ENCODE measurements at places on chromosomes 6 and 20.
A peak's percentile ranks its signal among the peaks of the same experiment; 100 is the strongest.

GRCh38 chr20:52975029-52975732, 3.0 kb downstream of the TSHZ2 start:
- DNase-seq, result no peak

DNA sequence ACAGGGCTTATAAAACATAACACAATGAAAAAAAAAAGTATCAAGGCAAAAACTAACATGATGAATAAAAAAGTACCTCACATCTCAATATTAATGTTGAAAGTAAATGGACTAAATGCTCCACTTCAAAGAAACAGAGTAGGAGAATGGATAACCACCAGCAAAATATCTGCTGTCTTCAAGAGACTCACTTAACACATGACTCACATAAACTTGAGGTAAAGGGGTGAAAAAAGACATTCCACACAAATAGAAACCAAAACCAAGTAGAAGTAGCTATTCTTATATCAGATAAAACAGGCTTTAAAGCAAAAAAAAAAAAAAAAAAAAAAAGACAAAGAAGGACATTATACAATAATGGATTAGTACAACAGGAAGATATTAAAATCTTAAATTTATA, 86.9 kb downstream of the TBC1D32 start:
- DNase-seq, result no peak

DNA sequence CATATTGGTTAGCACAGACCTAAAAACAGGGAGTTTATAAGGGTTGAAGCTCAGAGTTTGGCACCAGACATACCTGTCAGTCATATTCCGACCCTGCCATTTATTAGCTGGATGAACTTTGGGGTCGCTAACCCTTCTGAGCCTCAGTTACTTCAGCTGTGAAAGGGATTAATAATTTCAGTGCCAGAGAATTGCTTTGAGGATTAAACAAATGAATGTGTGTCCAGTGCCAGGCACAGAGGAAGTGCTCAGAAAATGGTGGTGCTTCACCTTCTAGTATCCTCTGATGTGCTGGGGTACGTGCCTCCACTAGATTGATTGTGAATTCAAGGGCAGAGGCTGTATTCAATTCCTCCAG, 4.1 kb upstream of the EPB41L1 start:
- DNase-seq, result no peak

DNA sequence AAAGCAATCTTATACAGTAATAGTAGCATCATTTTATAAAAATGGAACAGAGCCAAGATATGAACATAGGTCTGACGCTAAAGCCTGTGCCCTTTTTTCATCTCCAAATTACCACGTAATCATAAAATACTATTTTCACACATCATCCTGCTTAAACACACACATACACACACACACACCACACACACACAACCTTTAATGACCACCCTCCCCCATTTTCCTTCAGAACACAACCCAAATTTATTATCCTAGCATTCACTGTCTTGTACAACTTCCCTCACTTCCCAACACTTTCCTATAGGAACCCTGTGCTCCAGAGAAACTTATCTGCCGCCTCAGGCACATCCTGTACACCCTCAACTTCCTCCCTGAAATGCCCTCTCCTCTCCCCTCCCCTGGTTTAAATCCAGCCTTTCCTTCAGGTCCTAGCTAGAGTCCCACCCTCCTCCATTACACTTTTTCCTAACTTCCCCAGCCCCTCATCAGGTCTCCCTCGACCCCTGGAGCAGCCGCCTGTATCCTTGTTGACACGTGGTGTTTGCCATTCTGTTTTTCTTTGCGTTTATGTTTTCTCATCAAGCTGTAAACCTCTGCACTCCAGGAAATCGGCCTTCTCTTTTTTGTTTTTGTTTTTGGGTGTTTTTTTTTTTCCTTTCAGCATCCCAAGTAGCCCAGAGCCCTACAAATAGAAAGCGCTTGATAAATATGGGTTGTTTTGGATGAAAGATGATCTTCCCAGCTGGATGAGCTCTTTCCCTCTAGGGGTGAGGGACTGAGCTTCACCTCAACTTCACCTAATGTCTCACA, 968 bp upstream of the MMP24 start:
- no peak for DNase-seq

GRCh38 chr6:109579361-109579760, 96.3 kb upstream of the ZBTB24 start:
- no peak for DNase-seq

GRCh38 chr6:16316741-16317251, 78.4 kb downstream of the GMPR start:
- DNase-seq, result peak; percentile 69

GRCh38 chr6:19976411-19977129, 139.4 kb downstream of the ID4 start:
- DNase-seq, result no peak

- DNase-seq, result no peak
These were observed 6.5 kb upstream of the ZNF343 start for GRCh38 chr20:2515203-2515602.

GRCh38 chr20:8557711-8558110, 425.6 kb downstream of the PLCB1 start:
- DNase-seq, result no peak

GRCh38 chr20:45507011-45507820, 8.2 kb downstream of the SPINT3 start:
- no peak for DNase-seq

DNA sequence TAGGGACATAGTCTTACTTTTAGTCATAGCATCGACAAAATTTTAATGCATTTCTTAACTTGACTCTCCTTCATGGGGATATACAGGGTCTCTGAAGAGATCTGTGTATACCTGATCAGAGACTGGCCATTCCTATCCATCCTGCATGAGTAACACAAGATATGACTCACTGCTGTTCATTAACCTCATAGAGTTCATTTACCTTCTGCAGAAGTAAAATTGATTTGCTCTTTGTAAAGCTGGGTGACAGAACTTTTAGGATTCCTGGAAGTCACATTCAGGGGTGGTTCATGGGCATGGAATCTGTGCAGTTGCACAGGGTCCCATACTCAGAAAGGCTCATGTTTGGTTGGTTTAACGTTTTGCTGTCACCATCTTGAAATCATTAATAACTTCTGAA, 53.2 kb downstream of the PDE7B start:
- DNase-seq, result no peak

- DNase-seq, result no peak
These were observed 84.2 kb upstream of the ARG1 start for GRCh38 chr6:131488780-131489179.

- DNase-seq, result no peak
These were observed 196.9 kb upstream of the RREB1 start for GRCh38 chr6:6910734-6911295.

DNA sequence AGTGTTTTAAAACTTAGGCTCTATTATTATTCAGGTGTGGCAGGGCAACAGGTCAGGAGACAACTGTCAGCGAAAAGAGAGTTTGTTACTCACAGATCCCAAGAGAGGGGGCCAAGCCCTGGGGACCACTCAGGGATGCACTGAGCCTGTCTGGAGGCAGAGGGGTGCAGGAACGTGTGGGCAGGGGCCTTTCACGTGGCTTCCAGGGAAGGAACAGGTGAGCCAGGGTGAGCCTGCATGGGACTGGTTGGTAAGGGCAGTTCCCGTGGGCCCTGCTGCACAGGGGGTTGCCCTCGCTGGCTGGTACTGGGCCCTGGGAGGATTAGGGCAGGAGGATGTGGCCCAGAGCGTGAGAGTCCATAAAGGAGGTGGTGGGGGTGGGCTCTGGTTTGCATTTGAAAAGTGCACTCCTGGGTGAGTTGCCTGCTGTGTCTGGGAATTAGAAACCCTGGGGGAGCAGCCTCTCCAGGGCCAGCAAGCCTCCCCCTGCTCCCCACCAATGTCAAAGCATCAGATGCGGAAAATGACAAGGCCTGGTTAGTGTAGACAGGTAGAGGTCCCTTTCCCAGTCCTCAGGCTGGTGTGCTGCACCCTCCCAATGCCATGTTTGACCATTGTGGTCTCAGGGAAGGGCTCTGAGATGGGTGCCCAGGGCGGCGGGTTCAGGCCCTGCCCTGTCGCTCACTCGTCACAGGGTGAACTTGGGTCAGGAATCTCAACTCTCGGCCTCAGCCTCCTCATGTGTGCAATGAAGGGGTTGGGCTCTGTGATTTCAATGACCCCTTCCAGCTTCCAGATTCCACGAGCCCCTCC, 127.4 kb upstream of the RPS6KA2 start:
- no peak for DNase-seq

DNA sequence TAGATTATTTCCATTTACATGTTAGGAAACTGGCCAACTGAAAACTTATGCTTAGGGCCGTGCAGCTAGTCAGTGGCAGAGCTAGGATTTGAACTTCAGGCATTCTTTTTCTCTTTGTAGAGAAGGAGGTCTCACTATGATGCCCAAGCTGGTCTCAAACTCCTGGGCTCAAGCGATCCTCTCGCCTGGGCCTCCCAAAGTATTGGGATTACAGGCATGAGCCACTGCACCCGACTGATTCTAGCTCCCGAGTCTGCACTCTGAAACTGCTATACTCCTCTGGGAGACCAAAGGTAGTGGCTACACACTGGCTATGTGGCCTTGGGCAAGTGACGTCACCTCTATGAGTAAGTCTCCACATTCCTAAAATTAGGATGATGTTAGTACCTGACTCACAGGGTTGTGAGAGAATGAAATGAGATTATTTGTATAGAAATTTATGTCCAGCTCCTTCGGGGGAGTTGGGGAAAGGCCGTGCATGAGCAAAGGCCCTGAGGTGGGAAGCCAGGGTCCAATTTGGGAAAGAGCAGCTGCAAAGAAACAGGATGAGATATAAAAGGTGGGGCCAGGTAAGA, 6.4 kb downstream of the PLTP start:
- no peak for DNase-seq

DNA sequence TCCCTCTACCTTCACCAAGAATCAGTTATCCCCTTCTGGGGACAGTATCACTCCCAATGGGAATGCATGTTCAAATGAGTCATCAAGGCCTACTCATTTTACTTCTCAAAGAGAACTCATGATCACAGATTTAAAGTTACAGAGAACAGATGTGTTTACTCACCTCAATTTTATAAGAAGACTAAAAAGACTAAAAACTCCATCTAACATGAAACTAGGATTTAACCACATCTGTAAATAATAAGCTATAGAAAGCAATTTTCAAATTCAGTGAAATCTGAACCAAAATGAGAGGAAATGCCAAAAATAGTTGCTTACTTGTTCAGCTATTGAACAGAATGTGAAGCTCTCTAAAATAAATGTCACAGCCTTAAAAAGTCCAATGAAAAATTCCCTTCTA, 300.1 kb upstream of the KCNQ5 start:
- DNase-seq, result no peak

DNA sequence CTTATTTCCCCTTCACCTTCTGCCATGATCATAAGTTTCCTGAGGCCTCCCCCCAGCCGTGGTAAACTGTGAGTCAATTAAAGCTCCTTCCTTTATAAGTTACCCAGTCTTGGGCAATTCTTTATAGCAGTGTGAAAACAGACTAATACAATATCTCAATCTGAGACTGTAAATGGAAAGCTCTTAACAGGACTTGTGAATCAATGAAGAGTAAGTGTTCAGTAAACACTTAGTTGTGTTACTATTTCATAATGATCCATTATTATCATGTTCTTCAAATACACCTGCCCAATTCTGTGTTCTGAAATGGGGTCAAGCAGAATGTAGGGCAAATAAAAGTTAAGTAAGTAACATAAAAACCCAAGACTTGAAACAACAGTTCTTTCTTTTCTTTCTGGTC, 266.2 kb downstream of the TENT5A start:
- no peak for DNase-seq

DNA sequence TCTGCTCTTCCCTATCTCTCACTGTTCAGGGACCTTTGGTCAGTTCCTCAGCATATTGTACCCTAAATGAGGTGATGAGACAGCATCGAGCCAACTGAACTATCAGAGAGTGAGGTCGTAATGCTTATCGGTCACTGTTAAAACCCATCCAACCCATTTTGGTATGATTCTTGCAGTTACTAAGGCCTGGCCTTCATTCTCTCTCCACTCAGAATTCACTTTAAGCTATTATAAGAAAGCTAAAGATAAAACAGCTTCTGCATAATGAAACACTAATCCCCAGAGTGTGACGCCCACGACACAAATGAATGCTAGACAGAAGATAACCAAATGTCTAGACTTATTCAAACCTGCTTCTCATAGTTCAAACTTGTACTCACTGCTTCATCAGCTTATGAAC, 175.8 kb downstream of the GMPR start:
- DNase-seq, result no peak

GRCh38 chr20:37622728-37623127, 71.1 kb upstream of the CTNNBL1 start:
- DNase-seq, result peak; percentile 21

- no peak for DNase-seq
These were observed 180.7 kb downstream of the EPHA7 start for GRCh38 chr6:93238632-93239031.

DNA sequence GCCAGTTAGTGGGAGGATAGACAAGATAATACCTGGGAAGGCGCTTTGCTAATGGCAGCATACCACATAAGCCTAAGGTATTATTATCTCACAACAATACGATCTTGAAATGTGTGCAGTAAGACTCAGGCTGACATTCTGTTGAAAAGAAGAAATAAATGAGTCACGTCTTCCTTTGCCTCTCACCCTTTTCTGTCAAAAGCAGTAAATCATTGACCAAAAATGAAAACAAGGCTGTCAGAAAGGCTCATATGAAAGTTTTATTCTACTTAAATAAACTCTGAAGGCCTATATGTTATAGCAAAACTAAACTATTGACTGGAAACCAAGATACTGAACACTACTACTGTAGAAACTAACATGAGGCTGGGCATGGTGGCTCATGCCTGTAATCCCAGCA, 43.1 kb upstream of the IL20RA start:
- no peak for DNase-seq

DNA sequence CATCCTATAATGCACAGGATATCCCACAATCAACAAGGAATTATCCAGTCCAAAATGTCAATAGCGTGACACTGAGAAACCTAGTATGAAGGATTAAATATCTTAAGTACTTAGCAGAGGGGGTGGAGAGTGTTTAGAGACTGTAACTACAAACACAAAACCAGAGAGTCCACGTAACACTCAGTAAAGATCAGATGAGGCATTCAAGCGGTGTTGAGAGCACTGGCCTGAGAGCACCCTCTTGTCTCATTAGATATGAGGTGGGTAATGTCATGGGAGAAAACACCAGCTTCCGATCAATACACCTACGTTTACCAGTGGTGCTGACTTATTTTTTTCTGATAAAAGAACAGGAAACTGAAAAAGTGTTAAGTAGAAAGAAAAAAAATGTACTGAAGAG, 2.3 kb downstream of the FAM184A start:
- DNase-seq, result no peak
